ENCODE measurements at places on chromosomes 7 and 10. TPM values are rescaled to one million over a fixed set of nuclear protein-coding genes. Genes with fewer than 3 reads are reported as not detected.

The ZDHHC6 gene
- 34.8 TPM for total RNA-seq

The TRPV5 gene
- not detected for total RNA-seq

The OPN4 gene
- not detected for total RNA-seq

The OR2A1 gene
- not detected for total RNA-seq

The YKT6 gene
- 119 TPM for total RNA-seq

The RELN gene
- total RNA-seq: 0.03 TPM

The CEP55 gene
- 61.2 TPM for total RNA-seq

The CBLL1 gene
- total RNA-seq: 61.1 TPM

The ZNF467 gene
- 1.1 TPM for total RNA-seq

The TMEM270 gene
- total RNA-seq: not detected

The COL28A1 gene
- 0.33 TPM for total RNA-seq

The CNOT4 gene
- total RNA-seq: 11.5 TPM

Measured in A549 treated with CpdA at 1 μM for 4 hours (cell line).